ENCODE measurements at places on chromosomes 12 and 14.

GRCh38 chr14:34930591-34931091 is 52.2 kb upstream of the SRP54 start:
- no peak for DNase-seq

DNA sequence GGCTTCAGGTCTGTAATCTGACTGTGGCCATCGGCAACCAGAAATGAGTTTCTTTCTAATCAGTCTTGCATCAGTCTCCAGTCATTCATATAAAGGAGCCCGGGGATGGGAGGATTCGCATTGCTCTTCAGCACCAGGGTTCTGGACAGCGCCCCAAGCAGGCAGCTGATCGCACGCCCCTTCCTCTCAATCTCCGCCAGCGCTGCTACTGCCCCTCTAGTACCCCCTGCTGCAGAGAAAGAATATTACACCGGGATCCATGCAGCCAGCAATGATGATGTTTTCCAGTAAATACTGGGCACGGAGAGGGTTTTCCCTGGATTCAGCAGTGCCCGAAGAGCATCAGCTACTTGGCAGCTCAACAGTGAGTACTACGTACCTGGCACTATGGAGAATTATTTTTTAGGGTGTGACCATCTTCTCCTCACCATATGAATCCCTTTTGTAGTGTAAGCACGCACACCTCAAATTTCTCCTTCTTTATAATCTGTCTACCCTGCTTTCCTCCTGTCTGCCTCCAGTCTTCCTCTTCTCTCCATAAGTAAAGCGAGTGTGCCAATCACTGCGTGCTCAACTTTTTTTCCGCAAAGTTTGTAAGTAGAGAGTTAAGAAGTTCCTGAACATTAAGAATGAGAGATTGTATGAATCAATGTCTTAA is at the start of gene TPH2:
Gene TPH2 (plus strand): TSS at position 118 of the 658 bp plus-strand sequence. CDS start 142 bp downstream, at position 260.
- peak; percentile 8 for DNase-seq

GRCh38 chr12:103868215-103868614 is 27.2 kb upstream of the NT5DC3 start:
- DNase-seq = no peak

GRCh38 chr14:44846232-44846824 is 115.4 kb downstream of the KLHL28 start:
- DNase-seq = no peak

DNA sequence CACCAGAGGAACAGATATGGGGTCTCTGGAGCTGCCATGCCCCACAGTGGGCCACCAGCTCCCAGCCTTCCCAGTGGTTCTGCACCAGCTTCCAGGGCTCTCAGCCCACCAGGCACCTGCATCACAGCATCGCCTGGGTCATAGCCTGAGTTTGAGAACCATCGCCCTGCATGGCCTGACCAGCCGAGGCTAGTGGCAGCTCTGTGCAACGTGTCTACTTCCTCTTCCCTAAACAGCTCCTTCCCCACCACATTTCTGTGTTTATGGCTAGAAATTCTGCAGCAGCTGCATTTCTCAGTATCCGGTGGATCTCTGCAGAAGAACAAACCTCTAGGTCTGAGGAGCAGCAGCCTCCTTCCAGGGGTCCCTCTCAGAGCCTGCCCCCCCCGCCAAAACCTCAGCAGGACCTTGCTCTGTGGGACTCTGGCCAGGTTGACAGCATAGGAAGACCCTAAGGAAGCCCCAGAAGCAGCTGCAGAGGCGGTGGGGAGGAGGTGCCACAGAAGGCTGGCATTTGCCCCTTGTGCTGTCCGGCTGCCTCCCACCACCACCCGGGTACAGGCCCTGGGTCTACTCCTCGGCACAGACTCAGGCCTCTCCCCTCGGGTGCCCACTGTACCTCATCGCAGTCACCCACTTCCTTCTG is 47.7 kb downstream of the PSMA6 start:
- DNase-seq = no peak

- no peak for DNase-seq
Measured at GRCh38 chr12:132432721-132433577, 57.0 kb upstream of the FBRSL1 start.

- no peak for DNase-seq
Measured at GRCh38 chr12:79687711-79688260, 3.0 kb downstream of the PAWR start.

GRCh38 chr14:51824191-51824590 is 36.2 kb upstream of the GNG2 start:
- no peak for DNase-seq

DNA sequence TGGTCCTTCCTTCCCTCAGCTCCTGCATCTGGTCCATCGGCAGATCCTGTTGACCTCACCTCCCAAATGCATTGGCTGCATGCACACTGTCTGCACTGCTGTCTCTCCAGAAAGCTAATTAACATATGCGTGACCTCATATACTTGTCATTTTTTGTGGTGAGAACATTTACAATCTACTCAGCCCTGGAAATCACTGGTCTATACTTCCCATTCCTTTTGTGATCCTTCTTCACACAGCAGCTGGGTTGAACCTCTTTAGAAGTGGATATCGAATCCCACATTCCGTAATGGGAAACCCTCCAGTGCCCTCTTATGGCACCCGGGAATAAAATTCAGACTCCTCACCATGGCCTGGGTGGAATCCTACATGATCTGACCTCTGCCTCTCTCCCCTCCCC is 45.0 kb downstream of the SMOC1 start:
- DNase-seq = no peak

DNA sequence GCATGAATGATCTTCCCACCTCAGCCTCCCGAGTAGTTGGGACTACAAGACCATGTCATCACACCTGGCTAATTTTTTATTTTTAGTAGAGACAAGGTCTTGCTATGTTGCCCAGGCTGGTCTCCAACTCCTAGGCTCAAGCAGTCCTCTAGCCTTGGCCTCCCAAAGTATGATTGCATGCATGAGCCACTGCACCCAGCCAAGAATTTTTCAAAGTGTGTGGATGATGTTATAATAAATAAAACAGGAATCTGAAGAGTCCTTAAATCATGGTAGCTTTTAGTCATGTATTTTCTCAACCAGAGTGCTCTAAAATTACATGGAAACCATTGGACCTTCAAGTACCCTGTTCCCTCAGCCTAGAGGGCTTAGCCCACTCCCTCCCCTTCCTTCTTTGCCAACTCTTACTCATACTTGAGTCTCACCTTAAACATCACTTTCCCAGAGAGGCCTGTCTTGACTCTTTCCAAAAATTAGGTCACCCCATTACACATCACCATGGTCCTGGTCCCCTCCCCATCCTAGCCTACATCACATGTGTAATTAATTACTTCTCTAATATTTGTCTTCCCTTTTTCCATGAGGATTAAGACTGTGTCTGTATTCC is 52.2 kb upstream of the BICDL1 start:
- no peak for DNase-seq

DNA sequence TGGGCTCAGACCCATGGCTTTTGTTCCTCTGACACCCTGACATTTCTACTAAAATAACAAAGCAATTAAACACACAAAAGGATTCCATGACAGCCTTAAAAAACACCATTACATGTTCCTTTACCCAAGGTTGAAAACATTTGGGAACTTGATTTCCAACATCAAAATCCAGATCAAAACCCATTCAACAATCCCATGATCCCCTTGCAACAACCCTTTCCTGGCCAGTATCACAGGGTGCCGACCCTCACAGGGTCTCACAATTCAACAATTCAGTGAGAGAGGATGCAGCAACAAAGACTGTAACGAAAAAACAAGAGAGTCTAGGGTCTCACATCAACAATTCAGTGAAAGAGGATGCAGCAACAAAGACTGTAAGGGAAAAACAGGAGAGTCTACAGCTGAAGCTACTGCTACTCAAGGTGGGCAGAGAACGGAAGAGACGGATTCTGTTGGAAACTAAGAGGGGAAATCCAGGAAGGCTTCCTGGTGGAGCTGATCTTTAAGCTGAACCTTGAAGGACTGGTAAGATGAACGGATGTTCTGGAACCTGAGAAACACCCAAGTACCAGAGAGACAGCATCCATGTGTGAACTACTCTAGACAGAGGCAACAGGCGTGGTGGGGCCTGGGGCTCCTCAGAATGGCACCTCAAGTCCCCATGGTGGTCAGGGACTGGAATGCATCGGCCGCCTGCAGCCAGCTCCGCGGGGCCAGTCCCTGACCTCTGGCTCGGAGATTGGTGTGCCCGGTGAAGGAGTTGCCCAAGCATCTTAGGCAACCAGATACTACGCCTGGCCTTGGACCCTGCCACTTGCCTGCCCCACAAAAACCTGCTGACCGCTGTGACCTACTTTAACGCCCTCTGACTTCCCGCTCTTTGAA is 22.7 kb upstream of the ZFP36L1 start:
- no peak for DNase-seq

GRCh38 chr14:68362846-68363245 is 430.0 kb downstream of the ZFP36L1 start:
- DNase-seq = no peak

- no peak for DNase-seq
Measured at GRCh38 chr12:94240171-94240570, 91.8 kb downstream of the PLXNC1 start.

- DNase-seq = no peak
Measured at GRCh38 chr12:12440784-12441428, 84.0 kb downstream of the BORCS5 start.

- DNase-seq = no peak
Measured at GRCh38 chr12:31318657-31319269, 7.2 kb downstream of the SINHCAF start.

DNA sequence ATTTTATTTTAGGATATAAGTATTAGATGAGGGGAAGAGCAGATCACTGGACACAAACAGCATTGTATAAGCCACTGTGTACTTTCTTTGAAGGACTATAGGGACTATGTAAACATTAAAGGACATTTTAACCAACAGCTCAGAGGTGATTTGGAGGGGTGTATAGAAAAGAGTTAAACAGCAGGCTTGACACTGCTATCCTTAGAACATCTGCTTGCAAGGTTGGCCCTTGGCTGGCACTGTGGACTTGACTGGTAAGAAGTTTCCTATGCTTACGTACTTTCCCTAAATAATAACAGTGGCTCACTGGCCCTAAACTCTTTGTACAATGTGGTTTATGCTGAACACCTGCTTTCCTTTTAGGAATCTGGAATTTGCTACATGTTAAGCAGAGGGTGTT is 28.7 kb downstream of the ZFYVE26 start:
- no peak for DNase-seq

DNA sequence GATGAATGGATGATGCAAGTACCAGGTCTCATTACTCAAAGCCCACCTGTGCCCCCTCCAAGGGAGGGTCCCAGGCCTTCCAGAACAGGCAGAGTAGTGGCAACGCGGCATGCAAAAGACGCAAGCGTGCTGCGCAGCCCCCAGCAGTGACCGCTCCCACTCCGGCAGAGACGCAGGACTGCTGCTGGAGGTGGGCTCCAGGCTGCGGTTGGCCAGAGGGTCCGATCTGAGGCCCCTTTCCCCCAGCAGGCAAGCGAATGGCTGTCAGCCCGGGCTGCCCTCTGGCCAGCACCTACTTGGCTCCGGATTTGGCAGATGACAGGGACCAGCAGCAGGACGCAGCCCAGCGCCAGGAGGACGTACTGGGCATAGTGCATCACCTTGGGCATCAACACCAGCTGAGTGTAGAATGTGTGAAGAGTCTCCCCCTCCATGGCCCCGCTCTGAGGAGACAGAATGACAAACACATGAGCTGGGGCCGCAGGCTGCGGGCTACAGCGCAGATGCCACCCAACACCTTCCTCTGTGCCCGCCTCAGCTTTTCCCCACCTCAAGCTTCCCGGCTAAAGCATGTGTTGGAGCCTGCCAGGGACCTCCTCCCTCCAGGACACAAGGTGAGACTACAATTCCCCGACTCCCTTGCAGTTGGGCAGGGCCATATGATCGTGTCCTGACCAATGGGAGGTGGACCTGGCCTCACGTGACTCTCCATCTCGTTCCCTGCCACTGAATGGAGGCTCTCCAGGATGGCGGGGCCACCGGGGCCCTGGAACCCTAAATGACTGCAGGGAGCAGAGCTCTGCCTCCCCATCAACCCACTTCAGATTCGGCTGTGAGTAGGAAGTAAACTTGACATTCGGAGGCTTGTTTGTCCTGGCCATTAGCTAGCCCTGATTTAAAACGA is 77.4 kb downstream of the SCARB1 start:
- no peak for DNase-seq

GRCh38 chr12:122060081-122060501 is 18.5 kb upstream of the MLXIP start:
- DNase-seq = no peak

DNA sequence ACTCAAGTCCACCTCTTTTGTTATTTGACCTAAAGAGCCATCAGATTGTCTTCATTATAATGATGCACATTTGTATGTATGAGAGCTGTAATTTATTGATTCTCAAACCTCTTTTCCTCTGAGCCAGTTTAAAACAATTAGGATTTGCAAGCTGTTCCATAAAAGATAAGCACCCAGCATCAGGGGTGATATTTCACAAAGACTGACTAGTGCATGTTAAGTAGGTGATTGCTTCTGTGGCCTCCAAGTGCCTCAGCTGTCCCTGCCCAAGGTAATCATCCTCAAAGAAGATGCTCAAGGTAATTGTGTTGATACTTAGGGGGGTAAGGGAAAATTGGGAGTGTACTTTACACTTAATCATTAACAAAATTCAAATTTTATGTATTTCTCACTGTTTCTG is 18.2 kb downstream of the CEP128 start:
- no peak for DNase-seq

GRCh38 chr14:100091386-100091785 is 26.2 kb downstream of the EVL start:
- DNase-seq = no peak

DNA sequence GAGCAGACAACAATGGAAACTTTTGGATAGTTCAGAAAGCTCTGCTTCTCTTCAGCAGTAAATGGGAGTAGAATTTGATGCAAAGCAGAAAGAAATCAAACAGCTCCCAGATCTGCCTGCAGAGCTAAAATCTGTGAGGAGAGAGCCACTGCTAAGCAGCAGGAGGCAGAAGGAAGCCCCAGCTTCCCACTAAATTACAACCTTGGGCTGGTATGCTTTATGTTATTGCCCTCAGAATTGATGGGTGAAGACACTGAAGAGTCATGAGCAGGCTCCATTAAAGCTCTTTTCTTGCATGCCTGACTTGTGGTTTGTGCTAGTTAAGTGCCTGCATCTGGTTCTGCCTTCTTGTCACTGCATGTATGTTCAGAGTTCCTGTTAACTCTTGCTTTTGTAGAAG is 8.4 kb downstream of the ZC2HC1C start:
- DNase-seq = no peak

DNA sequence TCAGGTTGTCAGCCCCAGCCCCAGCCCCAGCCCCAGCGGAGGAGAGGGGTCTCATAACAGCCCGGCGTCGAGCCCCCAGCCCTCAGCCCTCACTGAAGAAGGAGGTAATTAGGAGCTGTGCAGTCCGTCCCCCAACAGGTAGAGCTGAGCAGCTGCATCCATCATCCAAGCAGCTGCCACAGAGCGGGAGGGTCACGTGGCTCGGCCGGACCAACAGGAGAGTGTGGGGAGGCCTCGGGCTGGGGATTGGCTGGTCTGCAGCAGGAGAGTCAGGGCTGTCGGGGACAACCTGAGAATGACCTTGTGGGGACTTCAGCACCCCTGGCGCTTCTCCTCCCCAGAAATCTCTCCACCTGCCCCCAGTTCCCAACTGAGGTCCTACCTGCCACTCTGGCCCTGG is 29.6 kb downstream of the SMUG1 start:
- no peak for DNase-seq

- DNase-seq = no peak
Measured at GRCh38 chr14:92493492-92493891, 20.1 kb upstream of the RIN3 start.

- DNase-seq = no peak
Measured at GRCh38 chr14:69044965-69045555, 66.0 kb upstream of the ACTN1 start.
